ENCODE measurements at places on chromosomes 5 and 9. TPM values are rescaled to one million over a fixed set of nuclear protein-coding genes. Genes with fewer than 3 reads are reported as not detected.

- no peak for DNase-seq
Observed at GRCh38 chr5:17436350-17436749, 61.7 kb upstream of the TAF11L2 start.

GRCh38 chr9:135045928-135046738 lies 41.3 kb upstream of the OLFM1 start:
- no peak for DNase-seq

DNA sequence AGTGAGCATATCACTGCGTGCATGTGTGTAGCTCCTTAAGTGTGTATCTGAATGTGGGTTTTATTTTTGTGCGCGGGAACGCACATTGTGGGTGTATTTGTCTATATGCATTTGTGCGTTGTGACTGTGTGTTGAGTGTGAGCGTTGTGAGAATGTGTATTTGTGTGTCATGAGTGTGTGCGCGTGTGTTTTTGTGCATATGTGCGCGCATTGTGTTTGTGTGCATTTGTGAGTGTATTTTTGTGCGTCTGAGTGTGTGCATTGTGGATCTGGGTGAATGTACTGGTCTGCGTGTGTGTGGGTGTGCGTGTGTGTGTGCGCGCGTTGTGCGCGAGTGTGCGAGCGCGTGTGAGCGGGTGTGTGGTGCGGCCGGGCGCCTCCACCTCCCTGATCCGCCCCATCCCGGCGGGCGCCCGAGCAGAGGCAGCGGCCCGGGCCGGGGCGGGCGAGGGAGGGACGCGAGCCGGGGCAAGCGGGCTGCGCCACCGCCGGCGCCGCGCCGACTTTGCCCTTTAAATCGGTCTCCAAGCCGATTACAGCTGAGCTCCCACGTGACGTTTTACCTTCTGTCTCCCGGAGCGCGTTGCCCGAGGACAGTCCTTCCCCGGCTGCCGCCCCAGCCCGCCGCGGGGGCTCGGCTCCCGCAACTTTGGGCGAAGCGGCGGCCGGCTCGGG lies at the start of gene RASGRF2:
RASGRF2 (plus strand) TSS at position 596 of the 675 bp plus-strand sequence. CDS start 376 bp downstream, outside the sequence.
- no peak for DNase-seq

- no peak for DNase-seq
Observed at GRCh38 chr9:130189840-130190239, 17.6 kb downstream of the NCS1 start.

- DNase-seq: no peak
Observed at GRCh38 chr5:113281194-113281593, 153.6 kb downstream of the TSSK1B start.

Gene TEK
- 35.6 TPM for polyA plus RNA-seq

Gene CNTNAP3B
- polyA plus RNA-seq: 16.7 TPM

Data from renal cortex interstitium (tissue), 15 donors.